ENCODE measurements at places on chromosomes 4 and X.

- no peaks in the 10 kb centered on the region for H3K4me1 ChIP-seq
- no peaks in the 10 kb centered on the region for H3K27me3 ChIP-seq
- DNase-seq: peak; percentile 31
- no peak overlapping the region for H3K27ac ChIP-seq
- H3K36me3 ChIP-seq: no peaks in the 10 kb centered on the region
- H3K4me3 ChIP-seq: no peak overlapping the region
Observed at GRCh38 chr4:85747882-85748491, 273.0 kb downstream of the ARHGAP24 start.

- no peak for DNase-seq
- no peak overlapping the region for H3K27ac ChIP-seq
- H3K4me3 ChIP-seq: no peak overlapping the region
- no peaks in the 10 kb centered on the region for H3K36me3 ChIP-seq
Observed at GRCh38 chr4:147325571-147325981, 155.3 kb upstream of the EDNRA start.

DNA sequence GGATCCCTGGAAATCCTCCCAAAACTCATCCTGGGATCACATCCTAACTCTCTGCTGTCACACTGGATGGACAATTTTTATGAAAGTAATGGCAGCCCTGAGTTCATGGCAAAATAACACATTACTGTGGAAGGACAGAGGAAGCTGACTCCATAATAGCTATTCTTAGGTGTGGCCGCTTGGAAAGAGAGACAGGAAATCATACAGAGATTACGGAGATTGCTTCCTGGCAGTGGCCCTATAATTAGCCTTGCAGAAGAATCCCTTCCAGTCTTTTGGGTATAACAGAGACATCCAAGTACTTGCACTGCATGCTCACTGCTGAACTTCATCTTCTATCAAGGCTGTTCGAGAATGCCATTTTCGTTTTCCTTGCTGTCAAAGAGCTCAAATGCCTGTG, 133.1 kb upstream of the VCX start:
- no peak for DNase-seq
- no peak overlapping the region for H3K27ac ChIP-seq
- H3K4me3 ChIP-seq: no peak overlapping the region
- no peaks in the 10 kb centered on the region for H3K36me3 ChIP-seq
- H3K27me3 ChIP-seq: no peaks in the 10 kb centered on the region

GRCh38 chr4:150855981-150856510, 159.0 kb downstream of the LRBA start:
- no peaks in the 10 kb centered on the region for H3K27me3 ChIP-seq
- peaks cover 11% of the 10 kb centered on the region for H3K36me3 ChIP-seq
- no peak for DNase-seq
- no peaks in the 10 kb centered on the region for H3K4me1 ChIP-seq
- no peak overlapping the region for H3K4me3 ChIP-seq
- no peak overlapping the region for H3K27ac ChIP-seq

DNA sequence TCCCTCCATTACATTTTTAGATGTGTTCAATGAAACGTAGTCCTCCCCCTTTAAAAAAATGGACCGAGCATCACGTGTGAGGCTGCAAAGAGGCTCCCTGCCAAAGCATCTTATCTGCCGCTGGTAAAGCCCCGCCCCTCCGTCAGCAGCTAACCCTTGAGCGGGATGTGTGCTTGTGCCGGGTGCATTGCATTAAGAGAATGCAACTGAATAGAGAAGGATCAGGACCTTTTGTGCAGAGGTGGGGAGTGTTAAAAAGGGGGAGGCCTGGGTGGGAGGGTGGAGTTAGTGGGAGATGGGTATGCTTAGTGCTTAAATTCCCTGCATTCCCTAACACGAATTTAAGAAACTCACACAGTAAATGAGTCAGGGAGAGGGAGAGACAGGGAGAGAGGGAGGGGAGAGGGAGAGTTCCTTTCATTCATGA, 66.0 kb downstream of the TBL1X start:
- no peaks in the 10 kb centered on the region for H3K36me3 ChIP-seq
- no peak overlapping the region for H3K4me3 ChIP-seq
- H3K4me1 ChIP-seq: peaks cover 10% of the 10 kb centered on the region
- no peaks in the 10 kb centered on the region for H3K27me3 ChIP-seq

DNA sequence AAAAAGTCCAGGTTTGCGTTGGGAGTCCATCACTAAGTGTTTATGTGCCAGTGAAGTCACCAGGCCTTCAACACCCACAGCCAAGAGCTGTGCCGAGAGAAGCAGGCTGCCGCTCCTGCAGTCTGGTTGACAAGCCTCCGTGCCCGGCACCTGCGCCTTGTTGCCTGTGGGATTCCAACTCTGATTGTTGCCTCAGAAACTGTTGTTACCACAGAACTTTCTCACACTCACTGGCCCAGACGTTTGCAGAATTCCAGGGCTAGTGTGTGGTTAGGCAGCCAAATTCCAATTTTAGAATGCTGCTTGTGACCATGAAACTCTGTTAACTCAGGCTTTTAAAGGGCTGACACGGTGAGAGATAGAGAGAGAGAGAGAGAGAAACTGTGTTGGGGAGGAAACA, 119.5 kb upstream of the LIMCH1 start:
- H3K4me3 ChIP-seq: no peak overlapping the region
- H3K4me1 ChIP-seq: no peaks in the 10 kb centered on the region
- no peaks in the 10 kb centered on the region for H3K27me3 ChIP-seq
- DNase-seq: no peak

DNA sequence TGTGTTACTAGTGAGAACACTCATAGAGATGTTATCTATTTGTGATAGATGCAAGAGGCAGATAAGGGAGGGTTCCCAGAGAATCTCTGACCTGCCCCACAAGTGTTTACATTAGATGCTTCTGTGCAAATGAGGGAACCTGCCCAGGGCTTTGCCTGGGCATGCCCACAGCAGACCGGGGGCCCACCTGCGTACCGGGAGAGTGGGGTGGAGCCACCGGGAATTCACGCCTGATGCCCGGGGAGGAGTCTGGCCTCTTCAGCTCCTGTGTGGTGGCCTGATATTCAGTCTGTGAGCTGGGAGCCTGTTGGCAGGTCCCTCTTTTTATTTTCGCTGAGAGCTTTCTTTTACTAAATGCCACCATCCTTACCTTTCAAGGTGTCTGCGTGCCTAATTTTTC, 155.7 kb downstream of the SNCA start:
- H3K36me3 ChIP-seq: peaks cover 5% of the 10 kb centered on the region
- no peaks in the 10 kb centered on the region for H3K27me3 ChIP-seq
- peaks cover 73% of the 10 kb centered on the region for H3K4me1 ChIP-seq
- H3K27ac ChIP-seq: peak overlapping the region; percentile 76

All from DND-41 (cell line).